ENCODE measurements at places on chromosomes 7 and 10. TPM values are rescaled to one million over a fixed set of nuclear protein-coding genes. Genes with fewer than 3 reads are reported as not detected.

DNA sequence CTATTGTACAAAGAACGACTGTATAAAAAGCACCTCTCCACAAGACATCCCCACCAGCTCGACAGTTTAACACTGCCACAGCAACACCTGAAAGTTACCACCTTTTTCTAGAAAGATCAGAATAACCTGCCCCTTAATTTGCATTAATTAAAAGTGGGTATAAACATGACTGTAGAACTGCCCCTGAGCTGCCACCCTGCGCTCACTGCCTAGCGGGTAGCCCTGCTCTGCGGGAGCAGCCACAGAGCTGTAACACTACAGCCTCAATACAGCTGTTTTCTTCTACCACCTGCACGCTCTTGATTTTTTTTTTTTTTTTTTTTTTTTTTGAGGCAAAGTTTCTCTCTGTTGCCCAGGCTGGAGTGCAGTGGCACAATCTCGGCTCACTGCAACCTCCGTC is 140.9 kb downstream of the PARD3 start:
- H3K36me3 ChIP-seq = no peaks in the 10 kb centered on the region
- no peak for DNase-seq
- no peak overlapping the region for H3K4me3 ChIP-seq
- peaks cover 7% of the 10 kb centered on the region for H3K4me1 ChIP-seq
- H3K27ac ChIP-seq = no peak overlapping the region

DNA sequence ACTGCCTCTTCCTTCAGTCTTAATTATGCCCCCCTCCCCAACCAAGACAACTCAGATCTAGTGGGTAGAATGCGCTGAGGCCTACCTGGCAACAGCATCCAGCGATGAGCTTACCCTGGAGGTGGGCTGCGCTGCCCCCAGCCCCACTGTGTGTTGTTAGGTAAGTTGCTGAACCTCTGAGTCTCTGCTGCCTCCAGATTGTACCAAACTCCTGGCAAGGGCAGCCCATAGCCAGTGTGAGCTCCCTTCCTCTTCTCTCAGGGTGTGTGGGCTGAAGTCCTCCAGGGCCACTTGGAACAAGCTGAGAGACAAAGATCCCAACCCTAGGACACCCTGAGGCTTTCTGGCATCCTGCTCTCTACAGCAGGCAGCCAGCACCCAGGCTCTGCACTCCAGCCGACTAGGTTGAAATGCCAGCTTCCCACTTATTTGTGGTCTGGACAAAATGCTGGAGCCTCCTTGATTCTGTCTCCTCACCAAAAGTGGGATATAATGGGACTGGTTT is 135.3 kb downstream of the ARHGAP22 start:
- no peak overlapping the region for H3K27ac ChIP-seq
- peaks cover 17% of the 10 kb centered on the region for H3K27me3 ChIP-seq
- H3K4me1 ChIP-seq = peaks cover 16% of the 10 kb centered on the region
- no peak for DNase-seq
- no peak overlapping the region for H3K4me3 ChIP-seq

DNA sequence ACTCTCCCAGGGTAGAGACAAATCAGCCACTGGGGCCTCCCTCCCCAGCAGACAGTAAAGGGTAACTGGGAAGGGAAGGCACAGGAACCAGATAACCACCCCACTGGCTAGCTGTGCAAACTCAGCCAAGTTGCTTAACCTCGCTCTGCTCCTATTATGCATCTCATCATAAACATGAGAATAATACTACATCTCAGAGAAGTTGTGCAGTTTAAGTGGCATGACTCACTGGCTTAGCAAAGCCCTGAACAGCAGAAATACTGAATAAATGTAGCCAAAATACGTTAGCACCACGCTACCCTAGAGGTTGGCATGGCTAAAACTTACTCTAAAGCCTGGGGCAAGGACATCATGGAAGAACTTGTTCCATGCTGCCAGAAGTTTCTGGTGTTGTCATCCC is 128.1 kb upstream of the ANK3 start:
- DNase-seq = no peak
- H3K27ac ChIP-seq = no peak overlapping the region
- no peaks in the 10 kb centered on the region for H3K27me3 ChIP-seq

- no peak overlapping the region for H3K27ac ChIP-seq
- H3K36me3 ChIP-seq = no peaks in the 10 kb centered on the region
- no peak for DNase-seq
- H3K4me1 ChIP-seq = peaks cover 6% of the 10 kb centered on the region
- H3K27me3 ChIP-seq = no peaks in the 10 kb centered on the region
These were observed 108.6 kb upstream of the GPR26 start for GRCh38 chr10:123557366-123558108.

DNA sequence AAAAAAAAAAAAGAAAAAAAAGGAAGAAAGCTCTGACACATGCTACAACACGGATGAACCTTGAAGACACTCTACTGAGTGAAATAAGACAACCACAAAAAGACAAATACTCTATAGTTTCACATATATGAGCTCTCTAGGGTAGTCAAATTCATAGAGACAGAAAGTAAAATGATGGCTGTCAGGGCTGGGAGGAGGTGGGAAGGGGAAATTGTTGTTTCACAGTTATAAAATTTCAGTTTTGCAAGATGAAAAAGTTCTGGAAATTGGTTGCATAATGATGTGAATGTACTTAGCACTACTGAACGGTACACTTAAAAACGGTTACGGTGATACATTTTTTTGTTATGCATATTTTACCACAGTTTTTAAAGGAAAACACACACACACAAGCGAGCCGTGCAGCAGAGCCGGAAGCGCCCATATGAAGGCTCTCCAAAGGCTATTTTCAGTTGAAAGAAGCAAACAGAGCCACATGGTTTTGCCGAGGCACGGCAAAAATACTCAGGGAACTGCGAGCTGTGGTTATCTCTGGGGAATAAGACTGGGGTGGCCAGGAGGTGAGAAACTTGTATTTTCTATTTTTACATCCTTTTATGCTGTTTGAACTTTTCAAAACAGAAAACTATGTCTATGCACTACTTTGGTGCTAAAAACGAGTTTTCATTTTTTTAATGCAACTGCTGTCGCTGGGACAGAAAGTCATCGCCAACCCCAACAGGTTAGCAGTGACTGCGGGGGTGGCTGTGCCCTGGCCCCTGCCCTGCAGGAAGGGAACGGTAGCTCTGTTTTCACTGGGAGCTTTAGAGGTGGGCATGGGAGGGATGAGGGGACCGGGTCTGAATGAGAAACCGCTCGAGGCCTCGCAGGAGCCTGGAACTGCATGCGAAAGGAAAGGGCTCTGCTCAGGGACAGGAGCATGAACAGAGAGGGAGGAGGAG is 132.9 kb downstream of the OAT start:
- H3K4me1 ChIP-seq = no peaks in the 10 kb centered on the region
- H3K27ac ChIP-seq = no peak overlapping the region
- H3K27me3 ChIP-seq = no peaks in the 10 kb centered on the region
- H3K4me3 ChIP-seq = no peak overlapping the region

DNA sequence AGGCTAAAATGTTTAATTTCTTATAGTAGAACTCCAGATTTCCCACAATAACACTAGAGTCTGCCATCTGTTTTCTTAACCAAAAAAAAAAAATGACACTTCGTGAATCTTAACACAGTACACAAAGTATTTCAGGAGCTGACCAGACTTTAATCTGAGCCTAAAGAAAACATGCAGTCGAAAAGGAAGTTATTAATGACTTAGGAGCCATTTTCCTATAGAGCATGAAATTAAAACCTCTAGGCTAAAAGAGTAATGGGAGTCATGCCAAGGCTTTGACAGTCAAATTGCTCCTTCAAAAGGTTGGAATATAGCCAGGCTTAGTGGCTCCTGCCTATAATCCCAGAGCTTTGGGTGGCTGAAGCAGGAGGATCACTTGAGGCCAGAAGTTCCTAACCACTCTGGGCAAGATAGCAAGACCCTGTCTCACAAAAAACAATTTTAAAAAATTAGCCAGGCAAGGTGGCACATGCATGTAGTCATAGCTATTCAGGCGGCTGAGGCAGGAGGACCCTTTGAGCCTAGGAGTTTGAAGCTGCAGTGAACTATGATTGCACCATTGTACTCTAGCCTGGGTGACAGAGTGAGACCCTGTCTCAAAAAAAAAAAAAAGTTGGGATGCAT is 13.6 kb downstream of the MICU1 start:
- no peaks in the 10 kb centered on the region for H3K27me3 ChIP-seq
- H3K4me1 ChIP-seq = no peaks in the 10 kb centered on the region
- DNase-seq = no peak
- no peak overlapping the region for H3K27ac ChIP-seq

- peaks cover 9% of the 10 kb centered on the region for H3K27me3 ChIP-seq
- H3K4me3 ChIP-seq = no peak overlapping the region
- DNase-seq = no peak
- no peaks in the 10 kb centered on the region for H3K36me3 ChIP-seq
These were observed 4.0 kb downstream of the INPP5A start for GRCh38 chr10:132541601-132542011.

Gene ZCWPW1
- total RNA-seq = 1.4 TPM

Gene COL13A1
- 1.3 TPM for total RNA-seq

Gene OIT3
- total RNA-seq = not detected

Gene CALML5
- not detected for total RNA-seq

Gene TUBAL3
- not detected for total RNA-seq
